GM12892 (cell line): ENCODE measurements at places on chromosomes 6 and 20.

DNA sequence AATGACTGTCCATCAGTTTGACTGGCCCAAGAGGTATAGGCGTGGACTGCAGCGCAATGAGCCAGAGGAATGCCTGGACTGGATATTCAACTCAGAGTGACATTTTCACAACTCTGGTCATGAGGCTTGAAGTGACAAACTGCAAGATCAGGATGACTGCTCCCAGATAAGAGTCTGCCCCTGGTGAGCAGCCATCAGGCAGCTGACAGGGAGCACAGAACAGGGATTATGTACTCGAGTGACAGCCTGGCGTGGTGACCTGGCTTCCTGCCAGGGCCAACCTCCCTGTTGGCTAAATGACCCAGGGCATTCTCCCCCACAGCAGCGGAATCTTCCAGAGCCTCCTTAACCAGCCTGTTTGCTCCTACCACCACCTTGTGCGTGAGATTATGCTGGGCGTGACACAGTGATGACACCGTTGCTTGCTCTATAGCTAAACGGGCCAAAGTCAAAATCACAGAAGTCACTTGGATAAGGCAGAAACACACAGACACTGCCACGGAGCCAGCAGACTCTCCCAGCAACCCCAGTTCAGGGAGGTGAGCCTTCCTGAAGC lies 209.1 kb upstream of the JARID2 start:
- no peak for DNase-seq

GRCh38 chr20:8930726-8931125 lies 138.2 kb upstream of the PLCB4 start:
- no peak for DNase-seq

DNA sequence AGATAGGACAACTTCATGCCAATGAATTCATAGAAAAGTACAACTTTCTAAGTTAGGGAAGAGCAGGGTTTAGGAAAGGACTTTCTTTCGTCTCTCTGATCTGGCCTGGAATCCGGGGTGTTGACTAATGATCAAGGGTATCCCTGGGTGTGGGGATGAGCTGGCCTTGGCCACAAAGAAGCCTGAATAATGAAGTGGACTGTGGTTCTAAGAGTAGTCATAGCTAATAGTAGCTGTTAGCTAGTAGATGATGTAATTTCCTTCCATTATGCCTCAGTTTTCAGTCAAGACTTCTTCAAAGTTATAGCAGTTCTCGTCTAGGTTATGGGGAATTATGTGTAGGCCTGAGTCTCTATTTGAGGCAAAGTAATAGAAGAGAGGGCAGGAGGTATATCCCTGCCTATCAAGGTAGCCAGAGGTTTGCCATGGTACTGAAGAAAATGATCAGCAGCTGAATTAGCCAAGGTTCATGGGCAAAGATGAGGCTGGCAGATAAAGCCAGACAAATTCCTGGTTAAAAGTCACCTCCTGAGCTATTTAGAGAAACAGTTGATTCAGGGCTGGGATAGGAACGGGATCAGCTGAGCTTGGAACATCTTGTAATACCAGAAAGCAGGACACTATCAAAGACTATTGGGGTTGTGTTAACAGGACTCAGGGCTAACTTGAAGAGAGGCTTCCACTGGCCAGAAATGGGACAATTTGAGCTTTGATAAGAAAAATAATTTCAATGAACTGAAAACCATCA lies 18.7 kb upstream of the TRPC4AP start:
- DNase-seq: no peak

DNA sequence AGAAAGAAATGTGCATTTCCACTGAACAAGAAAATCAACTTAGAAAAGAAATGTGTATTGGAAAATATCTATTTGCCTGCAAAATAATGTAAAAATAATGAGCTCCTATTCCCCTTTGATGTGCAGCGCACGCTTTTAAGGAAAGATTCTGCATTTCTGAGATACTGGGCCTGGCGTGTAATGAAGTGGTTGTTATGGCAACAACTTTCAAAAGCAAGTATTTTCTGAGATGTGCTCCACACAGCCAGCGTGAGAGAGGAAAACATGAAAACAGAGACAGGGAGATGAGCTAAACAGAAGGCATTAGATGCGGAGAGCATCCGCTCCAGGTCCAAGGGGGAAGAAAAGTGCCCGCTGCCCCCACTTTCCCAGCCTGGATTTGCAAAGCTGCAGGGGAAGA lies 39.1 kb upstream of the GTSF1L start:
- DNase-seq: no peak

GRCh38 chr6:54192993-54193392 lies 81.8 kb downstream of the MLIP start:
- no peak for DNase-seq

DNA sequence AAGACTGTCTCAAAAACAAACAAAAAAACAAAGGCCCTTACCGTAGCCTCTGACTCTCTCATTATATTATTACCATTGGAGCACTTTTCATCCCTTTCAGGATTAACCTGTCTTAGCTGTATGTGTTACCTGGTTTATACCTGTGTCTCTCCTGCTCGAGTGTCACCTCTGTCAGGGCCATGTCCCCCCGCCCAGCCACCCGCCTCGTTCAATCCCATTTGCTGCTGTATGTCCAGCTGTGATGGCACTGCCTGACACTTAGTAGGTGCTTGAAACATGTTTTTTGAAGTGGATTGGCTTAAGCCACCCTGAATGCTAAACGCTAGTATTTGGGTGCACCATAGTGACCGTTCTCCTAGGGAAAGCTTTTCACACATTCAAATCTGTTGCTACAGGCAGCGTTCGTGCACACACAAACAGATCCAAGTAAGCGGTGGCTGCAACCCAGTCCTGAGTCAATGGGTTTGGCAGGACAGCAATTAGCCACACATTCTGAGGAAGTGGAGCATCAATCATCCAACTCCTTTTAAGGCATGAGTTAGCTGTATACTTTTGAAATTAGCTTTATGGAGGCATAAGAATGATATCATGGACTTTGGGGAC lies 98.9 kb upstream of the ZNF217 start:
- no peak for DNase-seq

GRCh38 chr20:45358282-45359068 lies 4.5 kb upstream of the SYS1 start:
- DNase-seq: no peak

DNA sequence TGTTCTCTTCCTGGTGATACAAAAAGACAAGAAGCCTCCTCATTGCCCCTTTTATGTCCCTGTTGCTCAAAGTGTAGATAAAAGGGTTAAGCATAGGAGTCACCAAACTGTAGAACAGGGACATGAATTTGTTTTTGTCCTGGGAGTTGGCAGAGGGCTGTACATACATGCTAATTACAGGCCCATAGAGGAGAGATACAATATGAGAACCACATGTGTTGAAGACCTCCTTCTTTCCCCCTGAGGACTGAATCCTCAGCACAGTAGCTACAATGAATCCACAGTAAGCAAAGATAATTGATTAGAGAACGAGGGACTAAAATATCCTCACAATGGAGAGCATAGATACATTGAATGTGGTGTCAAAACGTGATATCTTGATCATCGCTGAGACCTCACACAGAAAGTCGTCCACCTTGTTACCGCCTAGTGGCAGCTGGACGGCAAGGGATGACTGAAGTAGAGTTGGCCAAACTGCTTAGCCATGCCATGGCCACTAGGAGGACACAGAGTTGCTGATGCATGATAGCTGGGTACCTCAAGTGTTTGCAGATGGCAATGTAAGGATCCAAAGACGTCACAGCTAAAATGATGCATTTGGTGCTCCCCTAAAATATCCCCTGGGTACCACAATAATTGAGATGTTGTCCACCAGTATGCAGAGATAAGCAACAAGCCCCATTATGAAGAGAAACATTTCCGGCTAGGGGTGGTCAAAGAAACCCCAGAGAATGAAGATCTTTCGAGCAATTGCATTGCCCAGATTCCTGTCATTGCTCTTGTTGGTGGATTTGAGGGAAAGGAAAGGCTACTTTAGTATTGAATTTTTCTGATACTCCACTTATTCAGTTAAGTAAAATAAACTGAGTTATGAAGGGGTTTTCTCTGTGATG lies 15.0 kb downstream of the OR2B3 start:
- no peak for DNase-seq

- DNase-seq: no peak
Observed at GRCh38 chr6:72418495-72418894, 203.4 kb upstream of the KCNQ5 start.

DNA sequence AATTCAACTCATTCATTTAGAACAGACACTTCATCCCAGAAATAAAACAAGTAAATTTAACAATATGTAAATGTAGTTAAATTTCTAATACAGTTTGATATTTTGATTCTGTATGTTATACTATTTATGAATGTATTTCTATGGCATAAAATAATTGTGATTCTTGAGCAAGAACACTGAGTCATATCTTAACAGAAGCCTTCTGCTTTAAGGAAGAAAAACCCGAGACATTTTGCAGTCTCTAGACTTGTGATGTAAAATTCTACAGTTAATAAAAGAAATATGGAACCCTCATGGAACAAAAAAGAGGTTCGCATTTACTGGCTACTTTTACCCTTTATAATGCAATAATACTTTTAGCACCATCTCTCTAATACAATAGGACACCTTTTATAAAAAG lies 47.9 kb upstream of the SCML4 start:
- no peak for DNase-seq

DNA sequence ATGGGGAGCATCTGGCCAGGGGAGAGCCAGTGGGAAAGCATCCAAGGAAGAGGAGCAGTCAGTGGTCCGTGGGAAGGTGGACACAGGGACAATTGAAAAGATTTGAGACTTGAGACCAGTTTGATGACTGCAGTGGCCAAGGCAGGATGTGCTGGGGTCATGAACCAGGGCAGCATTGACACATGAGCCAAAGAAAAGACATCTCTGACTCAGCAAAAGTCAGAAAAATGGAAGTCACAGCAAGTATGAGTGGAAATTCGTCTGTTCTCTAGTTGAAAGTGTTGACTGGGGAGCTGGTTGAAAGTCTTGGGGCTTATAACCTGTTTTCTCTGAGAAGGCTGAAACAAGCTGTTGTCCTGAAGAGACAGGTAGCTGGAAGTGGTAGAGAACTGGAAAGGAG lies 31.3 kb downstream of the RAB22A start:
- DNase-seq: no peak

GRCh38 chr6:113893866-113894265 lies 36.7 kb downstream of the MARCKS start:
- no peak for DNase-seq

- no peak for DNase-seq
Observed at GRCh38 chr20:5100684-5101347, 18.9 kb downstream of the PCNA start.

DNA sequence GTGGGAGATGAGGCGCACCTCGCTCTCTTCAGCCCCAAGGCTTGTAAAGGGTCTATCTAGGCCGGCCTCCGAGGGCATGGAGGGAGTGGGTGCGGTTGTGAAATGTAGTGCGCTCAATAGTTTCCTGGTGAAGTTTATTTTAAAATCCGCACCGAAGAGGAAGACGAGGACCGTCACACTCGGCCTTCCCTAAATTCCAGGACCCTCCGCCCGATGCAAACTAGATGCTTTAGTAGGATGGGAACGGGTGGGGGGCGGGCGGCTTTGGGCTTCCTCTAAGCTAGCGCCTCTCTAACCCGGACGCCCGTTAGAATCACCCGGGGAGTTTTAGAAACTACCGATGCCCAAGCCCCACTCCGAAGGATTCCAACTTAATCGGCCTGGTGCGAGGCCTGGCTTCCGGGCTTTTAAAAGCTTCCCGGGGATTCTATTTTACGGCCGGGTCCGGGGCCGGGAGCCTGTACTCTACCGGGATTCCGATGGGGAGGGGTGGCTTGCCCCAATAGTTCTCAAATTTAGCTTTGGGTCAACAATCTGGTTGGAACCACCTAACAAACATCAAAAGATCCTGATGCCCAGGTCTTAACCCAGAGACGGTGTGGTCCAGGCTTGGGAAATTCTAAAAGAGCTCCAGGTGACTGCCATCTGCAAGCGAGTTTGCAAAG lies 548 bp upstream of the BCAS4 start:
- DNase-seq: no peak

DNA sequence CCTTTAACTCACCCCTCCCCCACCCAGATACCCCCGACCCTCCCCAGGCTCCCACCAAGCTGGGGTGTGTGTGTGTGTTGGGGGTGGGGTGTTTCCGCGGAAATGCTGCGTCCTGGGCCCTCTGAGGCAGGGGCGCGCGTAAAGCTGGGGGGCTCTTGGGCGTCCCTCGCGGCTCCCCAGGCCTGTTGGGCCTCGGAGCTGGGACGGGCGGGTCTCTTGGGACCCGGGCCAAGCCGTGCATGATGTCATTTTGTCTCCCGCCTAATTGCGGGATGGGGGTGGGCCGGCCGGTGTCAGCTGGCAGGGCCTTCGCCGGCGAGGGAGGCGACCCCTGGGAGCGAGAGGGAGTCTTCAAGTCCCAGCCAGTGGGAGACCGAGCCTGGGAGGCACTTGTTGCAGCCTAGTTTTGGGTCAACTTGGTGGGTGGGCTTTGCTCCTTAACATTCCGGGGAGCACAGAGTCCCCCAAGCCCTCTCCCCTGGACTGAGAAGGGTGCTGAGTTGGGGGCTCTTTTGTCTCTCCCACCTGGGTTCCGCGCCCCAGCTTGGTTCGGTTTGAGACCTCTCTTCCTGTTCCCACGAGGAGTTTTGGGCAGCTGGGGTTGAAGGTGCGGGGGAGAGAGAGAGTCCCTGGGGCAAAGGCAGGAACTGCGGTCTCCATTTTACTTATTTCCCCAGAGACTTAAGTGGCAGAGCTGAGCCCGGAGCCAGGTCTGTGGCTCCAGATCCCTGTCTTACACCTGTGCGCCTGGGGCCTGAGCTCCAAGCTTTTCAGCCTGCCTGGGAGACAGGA lies 623 bp downstream of the MYBL2 start:
- DNase-seq: peak; percentile 36

DNA sequence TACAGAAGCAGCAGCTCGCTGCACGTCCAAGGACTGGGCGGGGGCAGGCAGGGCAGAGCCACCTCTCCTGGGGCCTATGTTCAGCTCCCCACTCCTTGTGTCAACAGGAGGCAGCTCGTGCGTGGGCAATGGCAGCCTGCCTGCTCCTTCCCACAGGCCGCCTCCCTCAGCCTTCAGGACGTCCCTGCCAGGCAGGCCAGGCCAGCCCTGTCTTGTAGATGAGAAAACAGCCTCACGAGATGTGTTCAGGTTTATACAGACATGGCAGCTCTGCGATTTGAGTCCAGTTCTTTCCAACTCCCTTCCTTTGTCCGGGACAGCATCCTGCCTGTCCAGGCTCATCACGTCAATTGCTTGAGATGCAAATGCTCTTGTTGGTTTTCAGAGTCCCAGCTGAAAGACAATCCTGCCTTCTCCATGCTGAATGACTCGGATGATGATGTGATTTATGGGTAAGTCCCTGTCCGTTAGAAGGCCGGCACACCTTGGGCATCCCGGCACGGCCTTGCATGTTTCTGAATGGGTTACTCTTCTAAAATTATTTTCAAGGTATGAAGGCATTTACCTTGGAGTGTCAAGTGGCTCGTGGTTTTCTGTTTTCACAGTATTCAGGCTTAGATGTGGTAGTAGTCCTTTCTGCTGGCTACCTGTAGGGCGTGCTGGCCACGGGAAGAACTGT lies 13.5 kb downstream of the DYNLT1 start:
- DNase-seq: no peak

- DNase-seq: no peak
Observed at GRCh38 chr6:52872031-52872430, 31.4 kb upstream of the GSTA5 start.

- DNase-seq: peak; percentile 62
Observed at GRCh38 chr6:131135244-131136020, at the start of gene AKAP7. AKAP7 (plus strand) TSS chr6:131135467; CDS start chr6:131135764, 297 bp downstream.

- DNase-seq: no peak
Observed at GRCh38 chr6:7144872-7145584, 37.3 kb downstream of the RREB1 start.
